ENCODE measurements at places on chromosomes 5 and 9. TPM values are rescaled to one million over a fixed set of nuclear protein-coding genes. Genes with fewer than 3 reads are reported as not detected.

GABRB2 gene
- not detected for total RNA-seq

UNC13B gene
- total RNA-seq: 15.4 TPM

- no peak overlapping the region for H3K4me3 ChIP-seq
- H3K4me1 ChIP-seq: peaks cover 14% of the 10 kb centered on the region
- no peaks in the 10 kb centered on the region for H3K27me3 ChIP-seq
- no peaks in the 10 kb centered on the region for H3K36me3 ChIP-seq
- H3K27ac ChIP-seq: peak overlapping the region; percentile 86
Observed at GRCh38 chr9:70069704-70070103, 26.1 kb downstream of the MAMDC2 start.

IL31RA gene
- total RNA-seq: not detected

GRCh38 chr9:17802249-17802857, 223.5 kb downstream of the SH3GL2 start:
- H3K27ac ChIP-seq: no peak overlapping the region
- H3K36me3 ChIP-seq: no peaks in the 10 kb centered on the region
- no peak overlapping the region for H3K4me3 ChIP-seq
- no peaks in the 10 kb centered on the region for H3K27me3 ChIP-seq
- no peaks in the 10 kb centered on the region for H3K4me1 ChIP-seq

DAPK1 gene
- 44.8 TPM for total RNA-seq

- H3K4me3 ChIP-seq: no peak overlapping the region
- no peaks in the 10 kb centered on the region for H3K36me3 ChIP-seq
- no peak overlapping the region for H3K27ac ChIP-seq
- H3K4me1 ChIP-seq: no peaks in the 10 kb centered on the region
- H3K27me3 ChIP-seq: no peaks in the 10 kb centered on the region
Observed at GRCh38 chr9:10144355-10144754, 468.4 kb downstream of the PTPRD start.

DNA sequence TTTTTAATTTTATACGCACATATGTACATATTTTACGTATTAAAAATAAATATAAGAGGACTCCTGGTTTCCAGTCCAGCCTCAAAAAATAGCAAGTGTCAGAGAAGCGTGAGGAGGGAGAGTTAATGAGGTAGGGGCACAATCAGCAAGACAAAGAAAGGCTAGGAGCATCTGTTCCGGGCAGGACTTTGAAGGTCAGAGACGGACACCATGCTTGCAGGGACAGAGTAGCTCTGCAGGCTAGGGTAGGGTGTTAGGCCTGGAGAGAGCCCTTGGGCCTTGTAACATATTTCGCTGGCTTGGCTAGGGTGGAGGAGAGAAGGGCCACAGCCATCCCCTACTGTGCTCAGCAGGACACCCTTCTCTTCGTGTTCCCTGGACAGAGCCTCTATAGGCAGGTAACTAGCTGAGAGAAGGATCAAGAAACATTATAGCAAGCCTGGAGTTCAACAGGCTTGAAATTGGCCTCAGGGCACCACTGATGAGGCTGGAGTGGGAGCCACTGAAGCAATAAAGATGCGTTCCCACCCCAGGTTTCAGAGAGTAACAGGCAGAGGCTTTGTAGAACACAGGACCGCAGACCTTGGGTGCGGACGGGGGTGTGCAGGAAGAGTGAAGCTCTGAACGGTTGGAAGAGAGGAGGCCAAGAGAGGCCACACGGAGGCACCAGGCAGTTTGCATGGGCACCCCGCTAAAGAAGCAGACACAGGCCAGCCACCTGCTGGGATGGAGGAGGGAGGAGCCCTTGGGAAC, 9.7 kb upstream of the IPPK start:
- DNase-seq: no peak
- no peaks in the 10 kb centered on the region for H3K36me3 ChIP-seq
- no peak overlapping the region for H3K27ac ChIP-seq
- no peaks in the 10 kb centered on the region for H3K4me1 ChIP-seq
- no peak overlapping the region for H3K4me3 ChIP-seq

DNA sequence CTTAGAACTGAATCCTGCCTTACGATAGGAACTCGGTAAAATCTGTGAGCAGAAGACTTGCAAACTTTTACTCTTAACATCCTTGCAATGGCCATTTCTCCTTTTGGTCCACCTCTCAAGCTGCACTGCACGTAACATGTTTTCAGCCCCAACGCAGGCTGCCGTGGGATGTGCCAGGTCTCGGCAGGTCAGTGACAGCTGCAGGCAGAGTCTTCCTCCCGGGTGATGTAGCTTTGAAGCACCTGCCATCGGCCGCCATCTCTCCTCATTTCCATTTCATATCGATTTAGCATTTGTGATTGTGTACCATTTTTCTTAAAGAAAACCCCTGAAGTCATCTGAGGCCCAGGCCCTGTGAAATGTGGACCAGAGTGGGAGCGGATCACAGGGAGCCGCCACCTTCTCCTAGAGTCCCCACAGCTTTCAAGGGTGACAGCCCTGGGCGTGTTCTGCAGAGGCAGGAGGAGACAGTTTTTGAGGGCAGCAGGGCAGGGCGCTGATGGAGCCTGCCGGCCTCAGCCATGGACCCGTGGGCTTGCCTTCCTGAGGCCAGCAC, 25.8 kb upstream of the LPCAT1 start:
- H3K27me3 ChIP-seq: no peaks in the 10 kb centered on the region
- no peak for DNase-seq
- no peaks in the 10 kb centered on the region for H3K4me1 ChIP-seq
- H3K36me3 ChIP-seq: no peaks in the 10 kb centered on the region
- H3K4me3 ChIP-seq: no peak overlapping the region
- H3K27ac ChIP-seq: no peak overlapping the region

GRCh38 chr5:82358457-82358856, 80.3 kb upstream of the RPS23 start:
- H3K27me3 ChIP-seq: no peaks in the 10 kb centered on the region
- H3K36me3 ChIP-seq: no peaks in the 10 kb centered on the region
- no peaks in the 10 kb centered on the region for H3K4me1 ChIP-seq
- H3K4me3 ChIP-seq: no peak overlapping the region
- no peak for DNase-seq
- H3K27ac ChIP-seq: peak overlapping the region; percentile 68

GRCh38 chr5:174078416-174078815, 32.9 kb downstream of the NSG2 start:
- no peaks in the 10 kb centered on the region for H3K27me3 ChIP-seq
- H3K4me1 ChIP-seq: no peaks in the 10 kb centered on the region
- DNase-seq: no peak
- no peak overlapping the region for H3K27ac ChIP-seq
- no peaks in the 10 kb centered on the region for H3K36me3 ChIP-seq

OR13C8 gene
- not detected for total RNA-seq

SPAG8 gene
- total RNA-seq: 4.0 TPM

DNA sequence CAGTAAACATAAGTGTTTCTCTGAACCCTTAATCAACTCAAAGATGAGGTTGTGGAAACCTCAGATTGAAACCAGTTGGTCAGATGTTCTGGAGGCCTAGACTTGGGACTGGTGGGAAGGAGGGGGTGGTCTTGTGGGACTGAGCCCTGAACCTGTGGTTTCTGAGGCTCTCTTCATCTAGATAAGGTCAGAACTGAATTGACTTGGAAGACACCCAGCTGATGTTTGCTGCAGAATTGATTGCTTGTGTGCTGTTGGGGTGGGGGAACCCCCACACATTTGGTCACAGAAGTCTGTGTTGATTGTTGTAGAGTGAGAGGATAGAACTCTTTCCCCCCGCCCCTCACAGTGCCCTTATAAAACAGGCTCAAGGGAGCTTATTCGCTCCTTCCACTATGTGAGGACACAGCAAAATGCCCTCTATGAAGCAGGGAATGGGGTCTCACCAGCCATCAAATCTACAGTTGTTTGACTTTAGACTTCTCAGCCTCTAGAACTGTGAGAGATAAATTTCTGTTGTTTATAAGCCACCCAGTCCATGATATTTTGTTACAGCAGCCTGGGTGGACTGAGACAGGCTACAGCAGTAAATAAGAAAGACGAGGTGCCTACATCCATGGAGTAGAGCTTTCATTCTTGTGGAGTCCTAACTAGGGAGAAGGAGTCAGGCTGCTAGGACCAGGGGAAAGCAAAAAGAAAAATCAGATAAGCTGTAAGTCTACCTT, 25.7 kb upstream of the UGCG start:
- H3K27me3 ChIP-seq: no peaks in the 10 kb centered on the region
- no peak overlapping the region for H3K27ac ChIP-seq
- H3K4me3 ChIP-seq: no peak overlapping the region
- H3K4me1 ChIP-seq: no peaks in the 10 kb centered on the region

PCDHB10 gene
- 2.6 TPM for total RNA-seq

TMEM174 gene
- not detected for total RNA-seq

- no peak overlapping the region for H3K4me3 ChIP-seq
- H3K27me3 ChIP-seq: no peaks in the 10 kb centered on the region
- no peak overlapping the region for H3K27ac ChIP-seq
- H3K4me1 ChIP-seq: no peaks in the 10 kb centered on the region
- DNase-seq: no peak
- H3K36me3 ChIP-seq: no peaks in the 10 kb centered on the region
Observed at GRCh38 chr9:76756268-76756640, 8.0 kb upstream of the PCA3 start.

TAF11L10 gene
- not detected for total RNA-seq

- no peaks in the 10 kb centered on the region for H3K4me1 ChIP-seq
Observed at GRCh38 chr5:54234304-54234933, 76.0 kb downstream of the ARL15 start.

DNA sequence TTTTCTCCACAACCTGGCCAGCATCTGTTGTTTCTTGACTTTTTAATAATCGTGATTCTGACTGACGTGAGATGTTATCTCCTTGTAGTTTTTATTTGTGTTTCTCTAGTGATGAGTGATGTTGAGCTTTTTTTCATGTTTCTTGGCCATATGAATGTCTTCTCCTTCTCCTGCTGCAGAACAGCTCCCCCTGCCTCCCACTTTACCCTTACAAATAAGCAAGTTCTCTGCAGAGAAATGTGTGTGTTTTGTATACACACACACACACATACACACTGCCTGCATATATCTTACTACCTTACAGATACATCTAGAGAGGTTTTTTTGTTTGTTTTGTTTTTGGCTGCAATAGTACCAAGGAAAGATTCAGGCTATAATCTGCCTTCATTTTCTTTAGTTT, 88.7 kb upstream of the PHF24 start:
- no peak for DNase-seq
- no peaks in the 10 kb centered on the region for H3K4me1 ChIP-seq
- no peaks in the 10 kb centered on the region for H3K36me3 ChIP-seq
- no peak overlapping the region for H3K4me3 ChIP-seq
- no peak overlapping the region for H3K27ac ChIP-seq

DNA sequence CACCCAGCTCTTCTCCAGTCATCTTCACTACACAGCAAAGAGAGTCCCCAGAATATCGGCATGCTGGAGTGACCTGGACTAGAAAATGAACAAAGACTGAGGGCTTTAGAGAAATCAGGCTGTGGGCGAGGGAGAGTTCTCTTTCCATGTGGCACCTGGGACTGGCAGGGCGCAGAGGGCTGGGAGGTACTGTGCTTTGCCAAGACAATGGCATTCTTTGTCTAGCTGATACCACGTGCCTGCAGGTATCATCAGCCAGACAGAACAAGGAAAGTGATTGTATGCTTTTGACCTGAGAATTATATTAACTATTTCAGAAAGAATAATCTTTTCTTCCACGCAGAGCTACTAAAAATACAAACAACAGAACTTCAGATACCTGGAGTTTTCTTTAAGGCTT, 30.5 kb downstream of the DDX31 start:
- no peak for DNase-seq
- no peaks in the 10 kb centered on the region for H3K27me3 ChIP-seq
- no peaks in the 10 kb centered on the region for H3K4me1 ChIP-seq
- no peak overlapping the region for H3K4me3 ChIP-seq
- no peak overlapping the region for H3K27ac ChIP-seq

DNA sequence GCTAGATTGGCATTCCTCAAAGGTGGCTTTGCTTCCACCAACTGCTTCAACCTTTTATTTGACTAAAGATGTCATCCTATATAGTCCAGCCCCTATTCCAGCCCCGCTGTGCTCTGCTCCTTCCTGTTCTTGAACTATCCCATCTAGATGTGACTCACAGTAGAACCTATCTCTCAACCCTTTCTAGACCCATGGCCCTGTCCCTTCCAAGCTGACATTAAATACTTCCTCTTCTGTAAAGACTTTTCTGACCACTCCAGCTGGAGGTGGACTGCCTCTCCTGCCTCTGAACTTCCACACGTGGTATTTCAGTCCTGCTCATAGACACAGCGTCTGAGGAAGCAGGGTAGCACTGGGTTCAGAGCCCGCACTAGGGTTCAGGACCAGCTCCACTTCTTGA, 32.4 kb downstream of the OSTF1 start:
- H3K36me3 ChIP-seq: no peaks in the 10 kb centered on the region
- H3K4me3 ChIP-seq: no peak overlapping the region
- H3K27me3 ChIP-seq: no peaks in the 10 kb centered on the region
- DNase-seq: no peak
- no peaks in the 10 kb centered on the region for H3K4me1 ChIP-seq

DNA sequence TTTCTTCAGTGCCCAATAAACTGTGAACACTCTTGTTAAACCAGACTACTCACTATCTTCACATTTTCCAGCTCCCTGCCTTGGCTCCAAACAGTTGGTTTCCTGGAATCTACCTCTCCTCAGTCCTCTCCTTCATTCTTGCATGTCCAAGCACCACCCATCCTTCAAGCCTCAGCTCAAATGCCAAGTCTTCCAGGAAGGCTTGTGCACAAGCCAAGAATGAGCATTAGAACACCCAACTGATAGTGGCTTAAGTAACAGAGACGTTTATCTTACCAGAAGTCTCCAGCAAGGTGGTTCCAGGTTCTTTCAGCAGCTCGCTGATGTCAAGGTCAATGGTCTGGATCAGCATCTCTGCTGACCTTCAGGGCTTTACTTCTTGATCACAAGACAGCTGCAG, 60.1 kb downstream of the PTPDC1 start:
- H3K27ac ChIP-seq: no peak overlapping the region
- no peak for DNase-seq
- H3K4me3 ChIP-seq: no peak overlapping the region
- no peaks in the 10 kb centered on the region for H3K27me3 ChIP-seq

- H3K4me3 ChIP-seq: no peak overlapping the region
- H3K27me3 ChIP-seq: no peaks in the 10 kb centered on the region
- no peak overlapping the region for H3K27ac ChIP-seq
- no peak for DNase-seq
- no peaks in the 10 kb centered on the region for H3K36me3 ChIP-seq
Observed at GRCh38 chr5:135594416-135594960, 15.7 kb upstream of the CXCL14 start.

SPAAR gene
- 0.29 TPM for total RNA-seq

DNA sequence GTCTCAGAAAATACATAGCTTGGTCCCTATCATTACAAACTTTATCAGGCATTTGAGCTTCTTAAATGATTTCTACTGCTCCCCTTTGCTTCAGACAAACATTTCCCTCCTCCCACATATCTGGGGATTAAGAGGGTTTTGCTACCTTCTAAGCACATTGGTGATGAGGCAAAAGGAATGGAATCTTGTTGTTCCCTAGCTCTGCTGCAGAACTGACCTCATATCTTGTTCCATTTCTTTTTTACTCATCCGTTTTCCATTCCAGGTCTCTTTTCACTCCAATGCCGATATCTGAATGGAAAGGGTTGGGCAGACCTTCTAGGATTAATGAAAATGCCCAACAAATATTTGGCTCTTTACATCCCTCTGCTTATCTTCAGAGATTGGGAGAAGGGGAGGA, 444.6 kb downstream of the ZNF608 start:
- H3K36me3 ChIP-seq: no peaks in the 10 kb centered on the region
- H3K4me1 ChIP-seq: no peaks in the 10 kb centered on the region
- peak overlapping the region; percentile 73 for H3K27ac ChIP-seq
- DNase-seq: no peak
